Vagina (tissue), 2 donors: ENCODE measurements at places on chromosomes 7 and 10. TPM values are rescaled to one million over a fixed set of nuclear protein-coding genes. Genes with fewer than 3 reads are reported as not detected.

GRCh38 chr7:68718097-68718551 lies 880.2 kb upstream of the AUTS2 start:
- no peak for DNase-seq
- H3K27ac ChIP-seq = no peak overlapping the region
- no peaks in the 10 kb centered on the region for H3K36me3 ChIP-seq
- no peaks in the 10 kb centered on the region for H3K27me3 ChIP-seq
- no peak overlapping the region for H3K4me3 ChIP-seq

GRCh38 chr7:73970801-73971229 lies 57.2 kb upstream of the ELN start:
- no peaks in the 10 kb centered on the region for H3K36me3 ChIP-seq
- DNase-seq = no peak
- no peak overlapping the region for H3K27ac ChIP-seq
- no peak overlapping the region for H3K4me3 ChIP-seq
- H3K4me1 ChIP-seq = peaks cover 4% of the 10 kb centered on the region
- no peaks in the 10 kb centered on the region for H3K27me3 ChIP-seq

DNA sequence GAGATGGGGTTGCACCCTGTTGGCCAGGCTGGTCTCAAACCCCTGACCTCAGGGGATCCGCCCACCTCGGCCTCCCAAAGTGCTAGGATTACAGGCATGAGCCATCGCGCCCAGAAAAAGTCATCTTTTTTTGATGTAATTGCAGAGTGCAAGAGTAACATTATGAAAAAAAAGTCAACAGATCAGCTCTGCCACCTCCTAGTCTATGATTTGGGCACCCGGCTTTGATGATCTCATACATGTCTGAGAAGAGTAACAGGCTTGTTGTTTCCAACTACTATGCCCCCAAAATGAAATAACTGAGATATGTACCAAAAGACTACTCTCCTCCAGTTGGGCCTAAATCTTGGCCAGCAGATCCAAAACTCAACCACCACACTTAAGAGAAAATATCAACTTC lies 40.8 kb downstream of the VOPP1 start:
- H3K27ac ChIP-seq = no peak overlapping the region
- H3K4me1 ChIP-seq = peaks cover 41% of the 10 kb centered on the region
- no peaks in the 10 kb centered on the region for H3K27me3 ChIP-seq
- H3K36me3 ChIP-seq = no peaks in the 10 kb centered on the region

DNA sequence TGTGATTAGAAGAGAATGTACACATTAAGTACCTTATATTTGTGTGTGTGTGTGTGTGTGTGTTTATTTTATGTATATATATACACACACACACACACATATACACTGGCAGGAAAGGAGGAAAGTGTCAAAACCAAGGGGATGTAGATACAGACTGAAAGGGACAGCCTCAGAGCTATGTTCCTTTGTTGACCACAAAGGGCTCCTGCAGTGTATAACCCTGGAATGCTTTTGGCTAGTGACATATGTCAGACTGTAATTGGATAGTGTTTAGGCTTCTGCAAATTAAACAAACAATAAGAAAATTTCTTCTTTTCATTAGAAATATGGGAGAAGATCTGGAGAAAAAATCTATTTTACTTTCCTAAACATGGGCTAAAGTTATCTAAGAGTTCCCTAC lies 15.9 kb downstream of the GBF1 start:
- H3K4me3 ChIP-seq = no peak overlapping the region
- no peak for DNase-seq
- peaks cover 20% of the 10 kb centered on the region for H3K36me3 ChIP-seq
- no peaks in the 10 kb centered on the region for H3K27me3 ChIP-seq

DNA sequence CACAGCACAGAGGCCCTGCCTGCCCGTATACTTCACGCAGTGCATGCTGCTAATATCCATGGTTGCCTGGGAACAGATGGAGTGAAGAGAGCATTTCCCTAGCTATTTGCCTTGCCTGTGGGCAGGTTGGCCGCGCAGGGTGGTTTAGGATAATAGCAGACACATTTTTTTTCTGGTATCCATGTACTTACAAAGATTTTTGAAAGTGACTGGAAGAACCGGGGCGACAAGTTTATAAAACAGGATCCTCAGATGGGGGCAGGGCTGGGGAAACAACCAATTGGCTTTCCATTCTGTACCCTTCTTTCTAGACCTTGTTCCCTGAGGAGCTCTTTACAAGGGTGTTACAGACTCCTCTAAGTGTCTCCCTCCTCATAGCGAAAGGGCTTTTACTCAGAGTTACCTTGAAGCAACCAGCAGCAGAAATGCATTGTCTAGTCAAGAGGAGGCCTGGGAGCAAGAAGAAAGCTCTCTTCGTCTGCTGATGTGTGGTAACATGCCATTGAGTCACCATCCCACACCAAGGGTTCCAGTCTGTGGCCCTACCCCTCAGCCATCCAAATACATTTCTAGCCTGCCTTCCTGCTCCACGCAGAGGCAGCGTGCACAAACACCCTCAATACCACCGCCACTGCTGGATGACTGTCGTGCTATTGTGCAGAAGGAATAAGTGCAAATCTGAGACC lies 31.5 kb downstream of the MTURN start:
- no peaks in the 10 kb centered on the region for H3K27me3 ChIP-seq
- H3K4me3 ChIP-seq = no peak overlapping the region
- H3K36me3 ChIP-seq = no peaks in the 10 kb centered on the region
- peaks cover 54% of the 10 kb centered on the region for H3K4me1 ChIP-seq
- H3K27ac ChIP-seq = no peak overlapping the region
- DNase-seq = no peak

GRCh38 chr10:33273295-33274002 lies 61.0 kb downstream of the NRP1 start:
- DNase-seq = no peak
- H3K4me3 ChIP-seq = peak overlapping the region; percentile 46
- no peaks in the 10 kb centered on the region for H3K27me3 ChIP-seq
- peak overlapping the region; percentile 51 for H3K27ac ChIP-seq
- H3K36me3 ChIP-seq = peaks cover 9% of the 10 kb centered on the region
- peaks cover 27% of the 10 kb centered on the region for H3K4me1 ChIP-seq

- no peak overlapping the region for H3K4me3 ChIP-seq
- no peak for DNase-seq
- no peaks in the 10 kb centered on the region for H3K36me3 ChIP-seq
- no peaks in the 10 kb centered on the region for H3K4me1 ChIP-seq
- no peaks in the 10 kb centered on the region for H3K27me3 ChIP-seq
These were observed 342.7 kb upstream of the ETV1 start for GRCh38 chr7:14332155-14332554.

DNA sequence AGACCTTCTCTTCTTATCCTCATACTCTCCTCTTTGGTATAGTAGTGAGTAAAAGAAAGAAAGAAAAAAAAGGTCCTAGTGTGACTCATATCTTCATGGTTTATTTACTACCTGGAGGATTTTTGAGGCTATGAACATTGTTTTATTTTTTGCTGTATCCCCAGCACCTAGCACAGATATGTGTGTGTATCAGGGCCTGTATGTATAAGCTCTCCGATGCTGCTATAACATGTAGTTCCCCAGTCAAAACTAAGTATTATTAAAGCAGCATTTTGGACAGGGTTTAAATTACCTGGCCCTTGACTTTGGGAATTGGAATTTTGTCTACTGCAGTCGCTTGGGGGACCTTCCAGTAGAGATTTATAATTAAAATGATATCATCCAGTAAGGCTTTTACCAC lies 46.3 kb downstream of the PYROXD2 start:
- H3K36me3 ChIP-seq = no peaks in the 10 kb centered on the region
- no peaks in the 10 kb centered on the region for H3K27me3 ChIP-seq
- DNase-seq = no peak
- no peak overlapping the region for H3K27ac ChIP-seq
- H3K4me3 ChIP-seq = no peak overlapping the region

Gene GSDME
- 11.0 TPM for total RNA-seq

DNA sequence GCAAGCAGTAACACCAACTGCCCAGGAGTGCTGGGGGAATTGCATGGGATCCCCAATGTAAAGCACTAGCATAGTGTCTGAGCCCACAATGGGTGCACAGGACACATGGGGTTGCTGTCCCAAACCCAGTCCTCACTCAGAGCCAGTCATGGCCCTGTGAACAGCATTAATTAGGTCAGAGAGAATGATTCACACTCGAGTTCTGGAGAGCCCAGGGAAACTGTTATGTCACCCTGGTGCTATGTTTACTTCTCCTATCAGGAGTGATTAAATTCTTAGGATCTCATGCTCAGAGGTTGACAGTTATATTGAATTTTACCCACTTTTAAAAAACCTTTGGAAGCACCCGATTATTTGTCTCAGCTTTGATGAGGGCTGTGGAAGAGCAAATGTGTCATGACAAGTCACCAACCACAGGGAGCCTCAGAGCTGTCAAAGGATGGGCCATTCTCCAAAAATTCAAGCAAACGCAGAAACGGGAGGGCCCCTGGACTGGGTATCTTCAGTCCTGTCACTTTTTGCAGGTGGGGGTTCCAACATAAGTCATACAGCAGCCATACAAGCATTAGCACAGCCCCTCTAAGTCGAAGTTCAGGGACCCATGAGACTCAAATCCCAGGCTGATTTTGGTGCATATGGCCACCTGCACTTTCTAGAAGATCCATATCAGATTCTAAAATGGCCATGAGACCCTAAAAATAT lies 1.3 kb upstream of the RASSF4 start:
- H3K27me3 ChIP-seq = no peaks in the 10 kb centered on the region
- H3K4me3 ChIP-seq = peak overlapping the region; percentile 63
- H3K27ac ChIP-seq = peak overlapping the region; percentile 83
- peak; percentile 82 for DNase-seq
- H3K36me3 ChIP-seq = no peaks in the 10 kb centered on the region
- peaks cover 44% of the 10 kb centered on the region for H3K4me1 ChIP-seq

DNA sequence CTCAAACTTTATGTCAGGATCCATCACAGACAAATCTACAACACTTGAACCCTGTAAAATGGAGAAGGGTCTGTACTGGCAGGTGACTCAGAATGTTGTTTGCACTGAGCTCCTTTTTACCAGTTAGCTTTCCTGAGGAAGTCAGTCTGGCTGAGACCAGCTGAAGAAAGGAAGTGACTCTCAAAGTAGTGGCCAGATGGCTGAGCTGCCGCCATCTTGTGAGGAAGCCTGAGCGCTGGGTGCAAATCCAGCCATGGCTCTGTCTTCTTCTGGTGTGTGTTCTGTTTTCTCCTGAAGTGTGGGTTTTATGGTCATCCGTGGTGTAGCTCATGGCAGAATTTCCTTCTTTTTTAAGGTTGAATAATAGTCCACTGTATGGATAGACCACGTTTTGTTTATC lies 25.5 kb upstream of the ECHDC3 start:
- no peaks in the 10 kb centered on the region for H3K36me3 ChIP-seq
- H3K4me1 ChIP-seq = peaks cover 9% of the 10 kb centered on the region
- no peak for DNase-seq
- no peak overlapping the region for H3K27ac ChIP-seq

DNA sequence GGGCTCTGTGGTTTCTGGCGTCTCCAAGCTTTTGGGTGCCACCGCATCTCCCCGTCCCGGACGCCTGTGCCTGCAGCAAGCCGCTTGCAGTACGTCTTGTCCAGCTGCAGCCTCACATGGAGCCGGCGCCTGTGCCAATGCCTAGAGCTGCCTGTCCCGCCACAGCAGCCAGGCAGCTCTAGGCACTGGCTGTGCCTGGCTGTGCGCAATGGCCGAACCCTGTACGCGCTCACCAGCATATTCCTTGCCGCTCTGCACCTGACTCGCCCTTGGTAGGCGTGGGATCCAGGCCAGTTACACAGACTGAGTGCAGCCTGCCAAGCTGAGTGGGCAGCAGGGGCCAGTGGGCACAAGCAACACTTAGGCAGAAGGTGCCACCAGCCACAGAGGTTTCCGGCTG lies 381.2 kb upstream of the SORCS1 start:
- no peaks in the 10 kb centered on the region for H3K4me1 ChIP-seq
- no peak for DNase-seq
- no peaks in the 10 kb centered on the region for H3K27me3 ChIP-seq
- no peaks in the 10 kb centered on the region for H3K36me3 ChIP-seq
- H3K27ac ChIP-seq = no peak overlapping the region

Gene CYP2E1
- total RNA-seq = 2.9 TPM

Gene RALA
- total RNA-seq = 20.1 TPM

DNA sequence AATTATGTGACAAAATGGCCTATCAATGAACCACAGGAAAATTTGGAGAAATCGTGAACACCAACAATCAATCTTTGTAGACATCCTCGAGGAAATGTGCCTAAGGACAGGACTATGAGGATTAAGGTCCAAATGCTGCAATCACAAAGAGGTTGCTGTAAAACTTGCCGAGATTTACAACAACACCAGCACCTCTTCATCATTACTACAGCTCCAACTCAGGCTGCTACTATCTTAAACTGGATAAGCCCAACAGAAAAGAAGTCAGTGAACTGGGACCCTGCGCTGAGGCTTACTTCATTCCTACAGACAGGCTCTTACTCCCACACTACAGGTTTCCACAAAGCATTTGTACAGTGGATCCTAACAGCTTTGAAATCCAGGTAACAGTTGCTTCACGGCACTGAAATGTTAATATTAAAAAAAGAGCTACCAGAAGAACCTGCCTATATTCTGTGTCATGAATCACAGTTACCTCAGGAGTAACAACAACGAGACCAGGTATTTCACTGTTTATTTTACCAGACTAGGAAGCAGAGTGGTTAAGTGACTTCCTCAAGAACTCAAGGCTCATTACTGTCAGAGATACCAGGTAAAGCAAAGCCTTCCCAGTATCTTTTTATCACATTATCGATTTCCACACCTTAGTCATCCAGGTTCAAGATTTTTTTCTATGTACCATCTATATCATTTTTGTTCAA lies 23.9 kb downstream of the CACUL1 start:
- no peaks in the 10 kb centered on the region for H3K36me3 ChIP-seq
- no peak overlapping the region for H3K27ac ChIP-seq
- no peak for DNase-seq
- H3K27me3 ChIP-seq = no peaks in the 10 kb centered on the region
- no peak overlapping the region for H3K4me3 ChIP-seq

DNA sequence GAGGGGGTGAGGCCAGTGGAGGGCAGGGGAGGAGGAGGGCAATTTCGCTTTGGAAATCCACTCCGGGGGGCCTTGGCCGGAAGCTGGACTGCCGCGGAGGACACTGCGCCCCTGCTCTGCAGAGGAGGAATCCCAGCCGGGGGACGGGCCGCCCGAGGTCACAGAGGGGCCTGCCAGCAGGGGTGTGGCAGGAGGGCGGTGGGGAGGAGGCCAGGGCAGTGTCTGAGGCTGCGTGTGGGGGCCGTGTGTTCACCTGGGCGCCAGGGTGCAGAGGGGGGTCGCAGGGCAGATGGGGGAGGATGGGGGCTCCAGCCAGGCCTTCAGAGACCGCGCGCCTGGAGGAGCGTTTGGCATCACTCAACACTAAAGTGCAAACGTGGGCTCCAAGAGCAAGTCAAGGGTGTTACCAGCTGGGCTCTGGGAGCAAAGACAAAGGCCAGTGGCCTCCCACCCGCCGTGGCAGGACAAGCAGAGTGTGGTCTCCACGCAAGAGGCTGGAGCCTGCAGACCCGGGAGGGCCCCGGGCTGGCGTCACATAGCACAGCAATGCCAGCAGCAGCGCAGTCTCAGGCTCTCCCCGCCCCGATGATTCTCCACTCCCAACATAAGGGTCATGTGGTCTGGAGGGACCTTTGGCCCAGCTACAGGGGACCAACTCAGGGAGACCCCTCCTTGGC lies 45.3 kb upstream of the DNAJB6 start:
- H3K4me3 ChIP-seq = no peak overlapping the region
- H3K27me3 ChIP-seq = no peaks in the 10 kb centered on the region
- H3K4me1 ChIP-seq = peaks cover 8% of the 10 kb centered on the region
- H3K36me3 ChIP-seq = no peaks in the 10 kb centered on the region
- DNase-seq = no peak

Gene NEUROD6
- not detected for total RNA-seq
